ENCODE measurements at places on chromosomes 12 and 14.

- DNase-seq = no peak
These were observed 26.5 kb upstream of the RPLP0 start for GRCh38 chr12:120227233-120228040.

DNA sequence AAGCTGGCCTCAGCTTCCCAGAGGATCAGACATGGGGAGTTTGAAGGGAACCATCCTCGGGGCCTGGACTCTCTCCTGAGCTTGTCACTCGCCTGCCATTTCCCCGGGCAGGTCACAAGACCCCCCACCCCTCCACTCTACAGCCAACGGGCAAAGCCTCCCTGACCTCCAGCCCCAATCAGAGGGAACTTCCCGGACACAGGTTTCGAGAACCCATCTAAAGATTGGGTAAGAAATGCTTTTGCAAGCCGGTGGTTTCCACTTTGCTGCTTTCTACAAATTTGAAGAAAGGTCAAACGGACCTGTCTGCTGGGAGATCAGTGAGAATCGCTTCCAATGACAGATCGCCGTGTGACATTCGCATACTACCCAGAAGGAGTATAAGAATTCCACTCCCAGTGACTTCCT lies 89.6 kb downstream of the SCARB1 start:
- no peak for DNase-seq

- no peak for DNase-seq
These were observed 82.8 kb downstream of the BORCS5 start for GRCh38 chr12:12439636-12440035.

- no peak for DNase-seq
These were observed 78.5 kb downstream of the VCPKMT start for GRCh38 chr14:50037852-50038251.

DNA sequence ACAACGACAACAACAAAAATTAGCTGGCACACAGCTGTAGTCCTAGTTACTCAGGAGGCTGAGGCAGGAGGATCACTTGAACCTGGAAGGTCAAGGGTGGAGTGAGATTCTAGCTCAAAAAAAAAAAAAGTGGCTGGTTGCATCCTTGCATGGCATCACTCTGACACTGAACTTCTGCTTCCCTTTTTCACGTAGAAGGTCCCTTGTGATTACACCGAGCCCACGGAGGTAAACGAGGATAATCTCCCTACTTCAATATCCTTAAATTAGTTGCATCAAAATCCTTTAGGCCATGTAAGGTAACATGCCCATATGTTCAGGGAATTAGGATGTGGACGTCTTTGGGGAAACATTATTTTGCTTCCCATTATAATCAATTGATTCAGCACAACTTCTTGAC lies 4.0 kb upstream of the PPP4R4 start:
- DNase-seq = no peak

GRCh38 chr12:12372946-12373722 lies 16.3 kb downstream of the BORCS5 start:
- DNase-seq = no peak

DNA sequence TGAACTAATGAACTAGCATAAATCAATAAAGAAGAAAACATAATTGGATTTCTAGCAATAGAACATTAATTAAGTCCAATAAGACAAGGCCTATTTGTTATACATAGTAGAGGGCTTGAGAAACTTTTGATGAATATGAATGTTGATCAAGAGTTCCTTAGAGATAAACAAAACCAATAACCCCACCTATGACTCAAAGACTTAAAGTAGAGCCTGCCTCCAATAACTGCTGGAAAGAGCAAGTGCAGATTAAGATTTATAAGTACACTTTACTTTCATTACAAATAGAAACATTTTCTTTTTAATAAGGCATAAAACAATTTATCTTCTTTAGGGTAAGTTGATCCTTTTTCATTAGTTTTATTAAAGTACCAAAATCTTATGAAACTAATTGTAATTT lies 185.7 kb downstream of the SRGAP1 start:
- DNase-seq = no peak

GRCh38 chr12:126772171-126772864 lies 1494.7 kb upstream of the TMEM132C start:
- no peak for DNase-seq
